CD4-positive, alpha-beta T cell treated with Interleukin-15 for 1 hour (primary cell): ENCODE measurements at places on chromosomes 7 and 10.

DNA sequence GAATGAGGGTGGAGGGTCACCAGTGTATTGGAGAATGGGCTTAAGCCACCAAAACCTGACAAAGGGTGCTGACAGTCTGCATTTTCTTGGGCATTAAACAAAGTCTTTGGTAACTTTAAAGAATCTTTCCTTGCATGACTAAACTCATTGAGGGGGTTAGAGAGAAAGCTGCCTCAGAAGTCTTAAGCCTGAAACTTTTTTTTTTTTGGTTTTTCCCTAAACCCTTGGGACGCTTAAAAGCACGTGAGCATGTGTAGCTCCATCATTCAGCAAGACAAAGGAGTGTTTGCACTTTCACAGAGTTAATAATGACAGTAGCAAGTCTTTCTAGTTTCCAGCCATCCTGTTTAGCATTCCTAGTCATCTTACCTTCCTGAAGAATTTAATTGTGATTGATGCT, 110.7 kb downstream of the LRMDA start:
- no peak for DNase-seq

GRCh38 chr7:74572301-74572979, 85.1 kb upstream of the GTF2I start:
- DNase-seq = no peak

GRCh38 chr7:911791-912480, 35.6 kb downstream of the GET4 start:
- DNase-seq = no peak

DNA sequence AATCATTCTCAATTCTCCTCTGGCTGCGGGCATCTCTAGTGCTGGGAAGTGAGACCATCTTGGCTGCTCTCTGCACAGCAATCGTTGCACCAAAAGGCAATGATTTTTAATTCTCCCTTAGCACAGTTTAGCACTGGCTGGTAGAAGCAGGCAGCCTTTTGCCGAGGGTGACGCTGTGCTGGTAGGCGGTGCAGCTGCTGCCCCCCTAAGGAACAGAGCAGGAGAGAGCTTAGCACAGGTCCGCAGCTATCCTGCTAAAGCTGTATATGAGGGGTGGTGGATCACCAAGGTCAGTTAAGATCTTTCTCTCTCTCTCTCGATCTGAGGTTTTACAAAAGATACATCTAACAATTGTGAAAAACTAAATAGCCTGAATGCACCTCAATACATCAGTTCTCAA, 390.1 kb downstream of the GATA3 start:
- DNase-seq = peak; percentile 57

- DNase-seq = no peak
These were observed 220.2 kb downstream of the DGKI start for GRCh38 chr7:137626469-137627067.

DNA sequence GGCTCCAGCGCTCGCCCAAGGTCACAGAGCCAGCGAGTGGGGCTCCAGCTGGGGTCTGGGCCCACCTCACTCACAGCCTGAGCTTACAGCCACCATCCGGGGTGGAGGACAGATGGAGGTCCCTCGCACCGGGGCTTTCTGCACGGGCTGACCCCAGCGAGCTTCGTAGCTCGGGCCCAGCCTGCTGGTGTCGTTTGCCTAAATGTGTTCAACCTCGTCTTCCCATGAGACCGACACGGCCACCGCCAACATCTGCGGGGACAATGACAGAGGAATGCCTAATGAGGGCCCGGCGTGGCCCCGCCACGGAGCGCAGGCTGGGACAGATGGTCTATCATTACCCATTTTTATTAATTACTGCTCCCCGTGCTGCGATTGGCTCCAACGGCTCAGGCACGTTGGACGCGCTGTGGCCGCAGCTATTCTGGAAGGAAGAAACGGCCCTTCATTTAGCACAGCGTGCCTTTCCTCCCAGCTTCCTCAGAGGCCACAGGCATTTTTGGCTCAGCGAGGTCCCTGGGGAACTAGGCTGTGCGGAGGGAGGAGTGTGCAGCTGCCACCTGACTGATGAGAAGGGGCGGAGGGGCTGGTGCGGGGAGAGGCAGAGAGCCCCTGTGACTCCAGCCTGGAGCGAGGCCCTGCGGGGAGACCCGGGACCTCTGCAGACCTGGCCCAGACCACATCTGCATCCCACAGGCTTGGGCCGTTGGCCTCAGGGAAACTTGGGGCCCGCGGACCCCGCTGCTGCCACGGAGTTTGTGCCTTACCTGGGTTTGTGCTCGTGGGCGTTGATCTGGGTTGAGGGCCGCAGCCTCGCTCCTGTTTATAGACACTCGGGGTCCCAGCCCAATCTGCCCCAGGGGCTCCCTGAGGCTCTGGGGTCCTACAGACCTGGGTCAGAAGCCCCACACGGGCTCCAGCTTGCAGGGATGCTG, 22.9 kb upstream of the ELFN1 start:
- DNase-seq = no peak

DNA sequence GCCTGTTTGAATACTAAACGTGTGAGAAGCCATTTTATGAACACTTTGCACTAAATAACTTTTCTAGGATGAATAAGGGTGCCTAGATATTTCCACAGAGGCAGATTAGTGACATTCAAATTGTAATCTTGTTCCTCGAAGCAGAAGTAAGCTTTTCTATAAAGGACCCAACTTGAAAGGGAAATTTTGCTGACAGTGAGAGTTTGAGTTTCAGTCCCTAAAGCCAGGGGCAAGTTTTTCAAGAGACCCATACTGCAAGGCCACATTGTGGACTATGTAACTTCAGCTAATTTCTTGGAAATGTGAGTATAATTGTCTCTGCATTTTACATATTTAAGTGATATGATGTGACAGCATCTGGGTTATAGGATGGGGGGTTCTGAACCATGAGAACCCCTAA, 387.2 kb upstream of the ETV1 start:
- DNase-seq = no peak

GRCh38 chr7:42886129-42886528, 25.7 kb downstream of the C7orf25 start:
- DNase-seq = no peak

DNA sequence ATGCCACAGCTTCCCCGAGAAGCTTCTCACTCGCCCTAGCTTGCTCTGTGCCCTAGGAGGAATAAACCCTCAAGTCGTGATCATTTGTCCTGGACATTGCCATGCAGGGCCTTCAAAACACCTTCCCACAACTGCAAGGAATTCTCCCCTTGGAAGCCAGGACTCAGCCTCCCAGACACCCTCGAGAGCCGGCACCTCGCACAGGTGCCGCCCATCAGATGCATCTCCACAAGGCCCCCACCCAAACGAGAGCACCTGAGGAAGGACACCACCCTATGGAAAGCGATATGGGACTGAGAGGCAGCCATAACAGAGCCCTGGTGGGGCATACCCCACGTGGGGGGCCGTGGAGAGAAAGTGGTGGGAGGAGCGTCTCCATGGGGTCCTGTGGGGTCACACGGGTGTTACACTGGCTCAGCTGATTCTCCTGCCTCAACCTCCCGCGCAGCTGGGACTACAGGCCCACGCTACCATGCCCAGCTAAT, 77.6 kb upstream of the FOXK1 start:
- DNase-seq = no peak

DNA sequence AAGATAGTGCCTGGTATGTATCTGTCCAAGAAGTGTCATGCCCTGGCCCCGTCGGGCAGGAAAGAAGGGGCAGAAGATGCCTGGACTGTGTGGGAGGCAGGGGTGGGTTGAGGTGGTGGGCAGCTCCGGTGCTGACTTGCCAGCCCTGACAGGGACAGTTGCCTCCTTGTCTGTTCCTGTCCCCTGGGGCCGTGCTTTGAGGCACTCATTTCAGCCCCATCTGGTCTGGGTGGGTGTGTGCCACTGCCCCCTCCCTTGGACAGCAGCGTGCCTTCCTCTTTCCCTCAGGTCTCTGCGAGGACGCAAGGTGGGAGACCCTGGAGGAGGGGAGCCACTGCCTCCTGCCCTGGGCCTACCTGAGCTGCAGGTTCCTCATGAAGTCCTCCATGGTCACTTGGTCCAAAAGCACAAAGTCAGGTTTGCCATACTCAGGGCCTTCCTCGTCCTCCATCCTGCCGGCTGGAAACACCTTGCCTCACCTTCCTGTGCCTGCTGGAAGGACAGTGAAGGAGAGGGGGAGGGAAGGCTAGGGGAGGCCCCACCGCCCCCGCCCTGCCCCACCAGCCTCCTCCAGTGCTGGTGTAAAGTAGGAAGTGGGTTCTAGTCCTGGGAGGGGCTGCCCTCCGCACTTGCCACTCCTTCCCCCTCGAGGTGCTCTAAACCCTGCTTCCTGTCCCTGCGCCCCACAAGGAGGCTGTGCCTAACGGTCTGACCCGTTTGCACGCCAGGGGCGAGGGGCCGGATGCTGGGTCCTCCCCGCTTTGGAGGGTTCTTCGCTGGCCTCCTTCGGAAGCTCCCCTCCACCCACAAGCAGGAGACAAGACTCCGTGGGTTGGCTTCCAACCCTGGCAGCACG, at the start of gene MYO1G:
Gene MYO1G (minus strand): TSS at position 505 of the 856 bp plus-strand sequence. CDS start 54 bp downstream, at position 451.
- DNase-seq = peak; percentile 91

DNA sequence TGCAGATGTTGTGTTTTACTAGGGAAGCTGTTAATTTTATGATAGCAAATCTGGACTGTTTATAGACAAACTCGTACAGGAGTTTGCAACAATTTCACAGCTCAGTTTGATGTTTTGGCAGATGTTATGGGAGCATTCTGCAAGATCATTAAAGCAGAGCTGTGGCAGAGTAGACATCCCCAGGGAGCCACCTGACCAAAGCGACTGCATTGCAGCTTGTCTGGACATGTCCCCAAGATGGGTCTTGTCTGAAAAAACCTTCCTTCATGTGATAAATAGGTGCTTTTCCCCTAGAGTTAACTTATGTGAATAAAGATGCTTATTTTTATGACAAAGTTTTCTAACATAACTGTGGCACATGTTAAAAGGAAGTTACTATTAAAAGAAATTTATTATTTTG, 91.2 kb upstream of the GPR141 start:
- no peak for DNase-seq

DNA sequence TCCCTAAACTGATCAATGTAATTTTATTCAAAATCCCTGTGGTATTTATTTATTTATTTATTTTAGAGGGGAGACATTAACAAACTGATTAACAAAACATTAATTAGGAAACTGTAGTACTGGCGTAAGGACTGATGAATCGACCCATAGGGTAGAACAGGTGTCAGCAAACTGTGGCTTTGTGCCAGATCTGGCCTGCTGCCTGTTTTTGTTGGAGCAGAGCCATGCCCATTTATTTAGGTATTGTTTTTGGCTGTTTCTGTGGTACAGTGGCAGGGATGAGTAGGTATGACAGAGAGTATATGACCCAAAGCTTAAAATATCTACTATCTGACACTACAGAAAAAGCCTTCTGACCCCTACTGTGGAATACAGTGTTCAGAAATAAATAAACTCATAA, 332.5 kb upstream of the ETV1 start:
- DNase-seq = no peak

- no peak for DNase-seq
These were observed 50.8 kb downstream of the ZRANB1 start for GRCh38 chr10:124992462-124993344.

DNA sequence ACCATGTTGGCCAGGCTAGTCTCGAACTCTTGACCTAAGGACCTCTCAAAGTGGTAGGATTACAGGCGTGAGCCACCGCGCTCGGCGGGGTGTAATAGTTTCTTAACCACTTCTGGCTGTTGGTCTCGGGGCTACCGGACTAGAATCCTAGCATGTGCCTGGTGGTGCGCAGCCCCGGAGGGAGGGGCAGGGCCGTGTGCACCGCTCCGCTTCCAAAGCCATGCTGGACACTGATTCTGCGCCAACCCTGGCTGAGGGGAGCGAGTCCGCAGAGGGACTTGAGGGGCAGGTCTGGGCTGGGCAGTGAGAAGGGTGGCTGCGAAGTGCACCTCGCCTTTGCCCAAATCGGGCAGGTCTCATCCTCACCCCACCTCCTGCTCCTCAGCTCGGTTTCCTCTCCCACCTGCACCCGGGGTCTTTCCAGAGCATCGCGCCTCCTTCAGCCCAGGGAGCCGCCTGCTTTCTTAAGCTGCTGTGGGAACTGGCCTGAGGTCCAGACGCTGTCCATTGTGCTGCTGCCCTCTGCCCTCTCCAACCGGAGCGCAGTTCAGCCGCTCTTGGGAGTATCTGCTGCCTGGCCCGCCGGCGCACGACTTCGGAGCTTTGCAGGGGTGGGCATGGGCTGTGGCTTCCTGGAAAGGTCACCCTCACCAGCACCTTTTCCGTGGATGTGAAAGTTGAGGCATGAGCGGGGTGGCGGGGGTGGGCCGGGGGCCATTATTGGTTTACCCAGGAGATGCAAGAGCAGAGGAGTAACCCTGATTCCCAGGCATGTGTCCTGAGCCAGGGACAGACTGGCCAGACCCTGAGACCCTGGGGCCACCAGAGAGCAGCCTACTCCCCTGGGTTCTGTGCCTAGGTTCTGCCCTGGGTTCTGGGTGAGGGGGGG, 422.6 kb upstream of the NUPR2 start:
- no peak for DNase-seq

DNA sequence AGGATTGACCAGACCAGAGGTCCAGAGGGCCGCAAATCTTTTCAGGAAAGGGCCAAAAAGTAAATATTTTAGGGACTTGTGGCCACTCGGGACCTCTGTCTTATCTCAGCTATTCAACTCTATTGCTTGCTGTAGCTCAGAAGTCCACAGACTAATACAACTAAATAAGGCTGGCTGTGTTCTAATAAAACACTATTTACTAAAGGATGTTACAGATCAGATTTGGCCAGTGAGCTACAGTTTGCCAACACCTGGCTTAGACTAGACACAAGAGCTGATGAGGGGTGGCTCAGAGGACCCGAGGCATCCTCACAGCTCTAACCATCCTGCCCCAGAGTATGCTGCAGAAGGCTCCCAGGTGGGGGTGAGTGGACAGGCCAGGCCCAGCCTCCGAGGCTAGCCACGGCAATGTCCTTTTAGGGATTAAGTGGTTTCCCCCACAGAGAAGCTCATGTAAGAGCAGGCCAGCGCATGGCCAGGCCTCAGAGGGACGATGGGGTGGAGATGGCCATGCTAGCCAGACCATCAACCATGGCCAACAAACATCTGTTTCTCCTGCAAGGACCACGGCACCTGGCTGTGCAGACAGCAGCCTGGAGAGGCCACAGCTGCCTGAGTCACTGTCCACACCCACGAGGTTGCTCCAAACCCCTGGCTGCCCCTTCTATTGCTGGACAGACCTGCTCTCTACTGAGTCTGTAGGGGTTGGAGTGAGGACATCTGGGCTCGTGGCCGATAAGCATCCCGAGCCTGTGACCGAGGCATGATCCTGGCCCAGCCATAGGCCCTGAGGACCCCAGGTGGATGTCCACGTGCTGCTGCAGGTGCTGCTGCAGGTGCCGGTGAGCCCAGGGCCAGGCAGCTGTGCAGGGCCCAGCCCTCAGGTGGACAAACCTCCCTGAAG, 76.5 kb downstream of the AFAP1L2 start:
- no peak for DNase-seq

GRCh38 chr10:76543655-76544054, 1094.0 kb downstream of the KCNMA1 start:
- DNase-seq = no peak

- no peak for DNase-seq
These were observed 51.7 kb downstream of the DIP2C start for GRCh38 chr10:637771-638195.

DNA sequence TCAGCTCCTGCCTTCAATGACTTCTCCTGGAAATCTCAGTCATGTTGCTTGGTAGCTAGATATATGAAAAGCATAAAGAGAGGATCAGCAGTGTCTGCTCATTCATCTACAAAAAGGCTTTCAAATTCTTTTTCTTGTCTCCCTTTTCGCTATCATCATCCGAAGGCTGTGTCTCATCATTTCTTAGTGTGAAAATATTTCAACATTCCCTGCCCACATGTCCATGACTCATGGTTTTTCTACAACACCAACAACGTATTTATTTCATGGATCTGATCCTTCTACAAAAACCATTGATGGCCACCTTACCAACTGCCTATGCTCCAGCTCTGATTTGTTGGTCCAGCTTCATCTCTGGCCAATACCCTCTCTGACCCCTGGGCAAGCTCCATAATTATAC, 472.5 kb upstream of the GHITM start:
- DNase-seq = no peak

- DNase-seq = no peak
These were observed 20.4 kb upstream of the HILPDA start for GRCh38 chr7:128435327-128435686.
